ENCODE measurements at places on chromosomes 5 and 9.
A peak's percentile ranks its signal among the peaks of the same experiment; 100 is the strongest.

DNA sequence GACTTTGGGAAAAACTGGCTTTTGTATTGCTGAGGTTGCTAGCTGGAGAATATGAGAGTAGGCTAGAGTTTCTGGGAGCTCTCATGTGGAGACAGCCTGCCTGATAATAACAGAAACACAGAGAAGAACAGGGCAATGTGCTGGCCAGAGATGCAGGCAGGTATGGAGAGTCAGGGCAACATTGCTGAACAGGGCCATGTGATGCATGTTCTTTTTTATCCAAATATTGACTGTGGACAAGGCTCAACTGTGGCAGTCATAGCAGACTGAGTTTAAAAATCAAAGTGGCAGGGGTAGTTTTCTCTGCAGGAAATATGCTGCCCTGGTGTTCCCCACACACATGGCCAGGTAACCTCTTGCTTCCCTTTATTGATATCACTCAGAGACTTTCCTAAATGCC, 381.1 kb downstream of the RASEF start:
- no peak overlapping the region for H3K27ac ChIP-seq
- H3K4me3 ChIP-seq: no peak overlapping the region
- no peaks in the 10 kb centered on the region for H3K4me1 ChIP-seq

DNA sequence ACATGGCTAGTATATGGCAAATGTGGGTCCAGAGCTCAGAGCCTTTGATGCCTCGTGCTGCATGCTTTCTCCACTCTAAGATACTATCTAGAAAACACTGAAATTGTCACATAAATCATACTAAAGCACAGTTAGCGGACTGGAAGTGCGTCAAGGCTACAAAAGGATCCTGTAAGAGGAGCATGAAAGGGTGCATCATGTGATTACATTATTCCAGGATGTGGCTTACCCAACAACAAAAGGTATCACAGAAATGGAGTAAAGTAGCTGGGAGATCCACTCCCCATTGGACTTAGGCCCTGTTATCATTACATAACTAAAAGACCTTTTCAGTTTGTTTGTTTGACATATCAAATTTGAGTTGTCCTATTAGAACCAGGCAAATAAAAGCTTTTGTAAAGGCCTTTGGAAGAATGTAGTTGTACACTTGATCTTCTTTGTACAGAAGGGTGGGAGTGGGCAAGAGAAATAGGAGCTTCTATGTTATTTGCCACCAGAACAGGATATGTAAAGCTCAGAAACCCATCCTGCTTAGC, 6.9 kb downstream of the SLC31A1 start:
- peaks cover 85% of the 10 kb centered on the region for H3K4me1 ChIP-seq
- H3K4me3 ChIP-seq: no peak overlapping the region
- peak overlapping the region; percentile 73 for H3K27ac ChIP-seq
- H3K27me3 ChIP-seq: no peaks in the 10 kb centered on the region
- peaks cover 11% of the 10 kb centered on the region for H3K36me3 ChIP-seq

- H3K27ac ChIP-seq: peak overlapping the region; percentile 59
- H3K4me3 ChIP-seq: peak overlapping the region; percentile 89
- peaks cover 3% of the 10 kb centered on the region for H3K27me3 ChIP-seq
- no peak for DNase-seq
These were observed 14.1 kb downstream of the LCN10 start for GRCh38 chr9:136728548-136729123.

- no peak overlapping the region for H3K27ac ChIP-seq
- no peak overlapping the region for H3K4me3 ChIP-seq
- no peaks in the 10 kb centered on the region for H3K36me3 ChIP-seq
These were observed 206.4 kb downstream of the PAPPA start for GRCh38 chr9:116360016-116360415.

GRCh38 chr5:128534726-128535125, 3.3 kb downstream of the FBN2 start:
- H3K27me3 ChIP-seq: peaks cover 20% of the 10 kb centered on the region
- H3K27ac ChIP-seq: no peak overlapping the region
- DNase-seq: no peak
- H3K4me1 ChIP-seq: no peaks in the 10 kb centered on the region
- no peak overlapping the region for H3K4me3 ChIP-seq
- H3K36me3 ChIP-seq: no peaks in the 10 kb centered on the region

- peak; percentile 68 for DNase-seq
- H3K4me3 ChIP-seq: no peak overlapping the region
- H3K36me3 ChIP-seq: no peaks in the 10 kb centered on the region
- H3K4me1 ChIP-seq: no peaks in the 10 kb centered on the region
- no peak overlapping the region for H3K27ac ChIP-seq
- H3K27me3 ChIP-seq: no peaks in the 10 kb centered on the region
These were observed 8.5 kb downstream of the PTGER4 start for GRCh38 chr5:40688127-40688761.

DNA sequence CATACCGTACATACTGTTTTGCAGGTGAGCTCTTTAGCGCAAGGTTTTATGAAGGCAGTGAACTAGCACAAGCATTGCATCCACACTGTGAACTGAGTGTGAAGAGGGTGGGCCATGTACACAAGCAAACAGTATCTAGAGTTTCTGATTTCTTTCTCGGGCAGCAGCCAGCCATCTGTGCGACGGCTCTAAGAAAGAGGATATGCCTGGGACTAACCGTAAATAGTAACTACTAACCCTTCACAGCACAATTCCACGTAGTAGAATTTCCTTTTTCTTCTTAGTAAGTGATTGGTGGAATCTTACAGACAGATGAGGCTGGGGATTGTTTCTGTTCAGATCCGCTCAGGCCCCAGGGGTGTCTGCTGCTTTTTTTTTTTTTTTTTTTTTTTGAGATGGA, 89.0 kb downstream of the DRD1 start:
- no peaks in the 10 kb centered on the region for H3K36me3 ChIP-seq
- no peak overlapping the region for H3K4me3 ChIP-seq
- no peaks in the 10 kb centered on the region for H3K27me3 ChIP-seq
- no peak for DNase-seq
- H3K27ac ChIP-seq: no peak overlapping the region

GRCh38 chr5:93219641-93220145, 361.3 kb downstream of the NR2F1-AS1 start:
- H3K4me1 ChIP-seq: no peaks in the 10 kb centered on the region
- H3K27me3 ChIP-seq: peaks cover 1% of the 10 kb centered on the region
- no peak overlapping the region for H3K4me3 ChIP-seq
- no peak overlapping the region for H3K27ac ChIP-seq

DNA sequence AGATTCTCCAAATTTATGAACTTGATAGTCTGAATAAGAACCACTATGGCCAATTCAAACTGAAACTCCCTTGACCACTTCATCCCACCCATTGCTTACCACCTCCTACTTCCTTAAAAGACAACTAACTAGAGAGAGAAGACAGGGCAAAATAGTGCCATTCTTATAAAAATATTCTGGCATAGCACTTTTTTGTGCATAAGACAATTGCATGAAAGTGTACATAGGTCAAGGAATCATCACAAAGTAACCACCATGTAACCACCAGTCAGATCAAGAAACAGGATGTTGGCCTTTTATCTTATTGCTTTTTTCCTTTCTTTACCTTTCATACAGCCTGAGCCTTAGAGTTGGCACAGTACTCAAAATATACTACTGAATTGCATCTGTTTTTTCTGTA, 8.1 kb upstream of the ARSB start:
- H3K27ac ChIP-seq: no peak overlapping the region
- no peaks in the 10 kb centered on the region for H3K27me3 ChIP-seq
- H3K36me3 ChIP-seq: no peaks in the 10 kb centered on the region
- no peaks in the 10 kb centered on the region for H3K4me1 ChIP-seq

DNA sequence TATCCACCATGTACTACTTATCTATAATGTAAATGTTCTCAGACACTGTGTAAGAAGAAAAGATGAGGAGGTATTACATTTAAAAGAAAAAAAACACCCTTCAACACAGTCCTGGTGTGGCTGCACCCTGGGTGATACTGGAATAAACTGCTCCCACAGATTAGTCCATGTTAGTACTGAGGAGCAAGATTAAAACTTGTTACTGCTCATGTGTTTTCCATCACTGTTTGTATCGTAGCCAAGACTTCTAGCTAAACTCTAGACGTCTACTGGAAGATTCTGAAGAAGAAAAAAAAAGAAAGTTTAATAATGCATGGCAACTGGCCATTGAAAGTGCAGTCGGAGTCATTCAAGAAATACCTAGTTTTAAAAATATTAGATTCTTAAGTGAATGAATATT, at the start of gene ASPN:
Gene ASPN, minus strand, starts transcription at position 178 of the 400 bp plus-strand sequence.
- DNase-seq: no peak
- no peak within 1 kb of the TSS for H3K4me3 ChIP-seq
- peaks cover 13% of the 10 kb centered on the region for H3K4me1 ChIP-seq

DNA sequence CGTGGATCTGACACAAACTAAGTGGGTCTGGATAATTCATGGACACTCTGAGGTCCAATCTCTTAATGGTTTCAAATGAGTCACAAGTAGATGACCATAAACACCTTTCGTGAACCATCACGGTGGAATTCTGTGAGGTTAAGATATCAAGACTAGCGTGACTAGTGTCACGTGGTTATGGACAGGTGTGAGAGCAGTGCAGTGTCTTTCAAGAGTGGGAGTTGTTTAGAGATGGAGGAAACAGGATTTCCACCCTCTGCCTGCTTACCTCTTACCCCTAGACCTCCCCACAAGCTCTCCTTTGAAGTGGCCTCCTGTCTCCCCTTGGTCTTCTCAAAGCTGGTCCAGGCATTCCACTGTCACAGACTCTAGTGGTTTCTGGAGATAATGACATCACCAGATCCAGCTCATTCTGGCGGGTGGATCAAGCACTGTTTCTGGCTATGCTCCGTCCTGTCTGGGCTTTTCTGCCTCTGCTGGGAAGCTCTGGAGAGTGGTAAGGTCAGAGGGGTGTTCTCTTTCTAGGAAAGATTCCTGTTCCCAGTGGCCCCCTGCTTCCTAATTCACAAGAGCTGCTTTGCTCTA, 20.0 kb upstream of the ZNF782 start:
- H3K27me3 ChIP-seq: no peaks in the 10 kb centered on the region
- no peaks in the 10 kb centered on the region for H3K36me3 ChIP-seq
- no peak for DNase-seq
- no peak overlapping the region for H3K4me3 ChIP-seq
- peaks cover 18% of the 10 kb centered on the region for H3K4me1 ChIP-seq
- no peak overlapping the region for H3K27ac ChIP-seq

DNA sequence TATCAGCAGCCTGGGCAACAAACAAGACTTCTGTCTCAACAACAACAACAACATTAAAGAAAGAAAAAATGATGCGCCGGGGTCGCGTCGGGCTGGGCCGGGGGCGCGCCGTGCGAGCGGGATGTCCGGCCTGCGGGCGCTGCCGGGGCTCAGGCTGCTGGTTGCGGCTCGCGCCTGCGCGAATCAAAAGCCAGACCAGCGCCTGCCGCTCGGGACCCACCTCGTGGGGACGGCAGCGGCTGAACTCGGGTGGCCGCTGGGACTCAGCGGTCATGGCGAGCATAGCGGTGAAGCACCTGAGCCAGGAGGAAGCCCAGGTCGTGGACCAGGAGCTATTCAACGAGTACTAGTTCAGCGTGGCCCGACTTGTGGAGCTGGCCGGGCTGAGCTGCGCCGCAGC, 11.9 kb upstream of the NHP2 start:
- H3K36me3 ChIP-seq: no peaks in the 10 kb centered on the region
- H3K4me3 ChIP-seq: no peak overlapping the region
- peaks cover 9% of the 10 kb centered on the region for H3K4me1 ChIP-seq
- H3K27ac ChIP-seq: no peak overlapping the region
- H3K27me3 ChIP-seq: peaks cover 31% of the 10 kb centered on the region

DNA sequence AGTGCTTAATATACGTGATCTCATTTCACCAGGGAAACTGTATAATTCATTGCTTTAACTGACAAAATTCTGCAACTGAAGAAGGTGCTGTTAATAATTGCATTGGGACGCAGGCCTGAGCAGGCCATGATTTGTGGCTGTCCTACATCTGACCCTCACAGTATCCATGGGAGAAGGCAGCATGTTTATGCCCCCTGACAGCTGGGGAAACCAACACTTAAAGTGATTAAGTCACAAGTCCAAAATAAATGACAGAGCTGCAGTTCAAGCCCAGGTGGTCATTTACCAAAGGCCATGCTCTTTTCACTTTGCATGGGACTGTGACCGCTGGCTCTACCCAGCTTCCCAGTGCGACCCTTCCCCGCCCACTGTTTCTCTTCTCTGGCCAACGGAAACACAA, 30.5 kb upstream of the KCNMB1 start:
- no peaks in the 10 kb centered on the region for H3K27me3 ChIP-seq
- H3K4me1 ChIP-seq: no peaks in the 10 kb centered on the region
- H3K36me3 ChIP-seq: no peaks in the 10 kb centered on the region
- no peak overlapping the region for H3K4me3 ChIP-seq
- H3K27ac ChIP-seq: no peak overlapping the region
- DNase-seq: no peak

- H3K27ac ChIP-seq: no peak overlapping the region
- H3K4me1 ChIP-seq: no peaks in the 10 kb centered on the region
- no peaks in the 10 kb centered on the region for H3K27me3 ChIP-seq
- DNase-seq: no peak
- no peak overlapping the region for H3K4me3 ChIP-seq
These were observed 633.4 kb downstream of the PSAT1 start for GRCh38 chr9:78930281-78930680.

DNA sequence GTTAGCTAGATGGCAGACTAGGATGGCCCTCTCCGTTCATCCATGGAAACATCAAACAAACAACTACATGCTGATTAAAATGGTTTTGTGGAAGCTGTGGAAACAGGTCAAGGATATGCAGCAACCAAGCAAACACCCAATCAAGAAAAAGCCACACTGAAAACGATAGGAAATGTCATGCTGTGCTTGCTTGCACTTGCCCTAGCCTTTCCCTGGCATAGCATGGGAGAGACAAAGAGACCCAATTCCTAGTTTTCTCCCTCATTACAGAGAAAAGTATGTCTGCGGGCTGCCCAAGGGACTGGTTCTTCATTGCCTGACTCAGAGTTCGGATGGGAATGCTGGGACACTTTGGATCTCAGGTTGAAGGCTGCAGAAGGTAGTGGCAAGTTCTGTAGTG, 98.7 kb downstream of the FANCC start:
- H3K36me3 ChIP-seq: no peaks in the 10 kb centered on the region
- H3K4me3 ChIP-seq: no peak overlapping the region
- no peak for DNase-seq
- no peaks in the 10 kb centered on the region for H3K27me3 ChIP-seq
- no peaks in the 10 kb centered on the region for H3K4me1 ChIP-seq

DNA sequence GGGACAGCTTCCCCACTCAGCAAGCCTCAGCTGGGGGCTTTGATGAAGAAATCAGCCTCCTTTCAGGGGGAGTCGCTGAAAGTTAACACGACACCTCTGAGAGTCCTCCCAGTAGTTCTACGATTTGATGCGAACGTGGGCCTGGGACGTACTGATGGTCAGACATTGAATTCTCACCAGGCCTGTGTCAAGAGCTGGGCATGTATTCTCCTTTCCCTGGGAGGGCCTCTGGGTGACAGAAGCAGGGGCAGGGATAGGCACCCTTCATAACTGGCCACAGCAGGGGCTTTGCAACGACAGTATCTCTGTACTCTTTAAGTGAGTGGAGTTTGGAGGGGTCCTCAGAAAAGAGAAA, 15.6 kb upstream of the COL5A1 start:
- DNase-seq: no peak
- no peak overlapping the region for H3K27ac ChIP-seq
- no peak overlapping the region for H3K4me3 ChIP-seq
- H3K27me3 ChIP-seq: peaks cover 89% of the 10 kb centered on the region

- DNase-seq: peak; percentile 31
- H3K27me3 ChIP-seq: no peaks in the 10 kb centered on the region
- H3K4me1 ChIP-seq: peaks cover 55% of the 10 kb centered on the region
- H3K4me3 ChIP-seq: no peak overlapping the region
- H3K36me3 ChIP-seq: no peaks in the 10 kb centered on the region
These were observed 4.1 kb upstream of the PHYKPL start for GRCh38 chr5:178236679-178237078.

- H3K27ac ChIP-seq: no peak overlapping the region
- H3K4me1 ChIP-seq: no peaks in the 10 kb centered on the region
- no peaks in the 10 kb centered on the region for H3K27me3 ChIP-seq
- no peaks in the 10 kb centered on the region for H3K36me3 ChIP-seq
These were observed 88.6 kb upstream of the FANCC start for GRCh38 chr9:95406121-95406520.
